Hematopoietic multipotent progenitor cell treated with erythropoietin and hydrocortisone succinate and interleukin-3 and kit ligand, for 6 days (in vitro differentiated cells): ENCODE measurements at places on chromosomes 12 and 14.

GRCh38 chr14:72527591-72527990, 366.3 kb downstream of the DPF3 start:
- DNase-seq = no peak

GRCh38 chr14:106843951-106844483, 1317.6 kb downstream of the TMEM121 start:
- DNase-seq = peak; percentile 72

DNA sequence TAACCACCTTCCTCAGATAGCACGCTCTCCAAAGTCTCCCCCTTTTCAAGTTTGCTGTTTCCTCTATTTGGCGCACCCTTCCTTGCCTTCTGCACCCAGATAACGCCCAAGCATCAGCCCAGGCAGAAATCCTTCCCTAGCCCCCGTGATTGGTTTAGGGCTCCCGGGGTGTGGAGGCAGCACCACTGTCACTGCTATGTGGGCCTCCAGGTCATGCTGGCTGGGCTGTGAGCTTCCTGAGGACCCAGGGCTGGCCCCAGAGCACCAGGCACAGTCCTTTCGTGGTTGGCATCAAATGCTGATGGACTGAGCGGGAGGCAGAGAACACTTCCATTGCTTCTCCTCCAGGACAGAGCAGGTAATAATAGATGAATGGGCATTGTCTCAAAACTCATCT, 311.4 kb downstream of the BCL11B start:
- DNase-seq = no peak

GRCh38 chr14:64769096-64770020, 65.1 kb downstream of the PLEKHG3 start:
- DNase-seq = no peak

DNA sequence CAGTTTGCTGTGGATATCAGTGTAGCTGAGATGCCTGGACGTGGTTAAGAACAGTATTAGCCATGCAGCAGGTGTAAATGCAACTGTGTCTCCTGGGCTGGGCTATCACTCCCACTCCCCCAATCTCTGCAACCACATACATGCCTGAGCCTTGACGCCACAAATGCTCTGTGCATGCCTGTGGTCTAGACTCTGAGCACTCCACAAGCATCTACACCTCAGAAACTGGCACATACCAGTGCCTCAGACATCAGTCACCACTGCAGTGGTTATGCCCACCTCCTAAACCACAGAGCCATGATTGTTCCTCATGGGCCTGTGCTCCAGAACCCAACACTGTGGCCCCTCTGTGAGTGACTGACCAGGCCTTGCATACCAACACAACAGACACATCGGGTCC, 226.8 kb upstream of the ALG10 start:
- DNase-seq = no peak

GRCh38 chr12:110917467-110917866, 2.9 kb downstream of the MYL2 start:
- DNase-seq = no peak
